ENCODE measurements at places on chromosomes 16 and 17.

DNA sequence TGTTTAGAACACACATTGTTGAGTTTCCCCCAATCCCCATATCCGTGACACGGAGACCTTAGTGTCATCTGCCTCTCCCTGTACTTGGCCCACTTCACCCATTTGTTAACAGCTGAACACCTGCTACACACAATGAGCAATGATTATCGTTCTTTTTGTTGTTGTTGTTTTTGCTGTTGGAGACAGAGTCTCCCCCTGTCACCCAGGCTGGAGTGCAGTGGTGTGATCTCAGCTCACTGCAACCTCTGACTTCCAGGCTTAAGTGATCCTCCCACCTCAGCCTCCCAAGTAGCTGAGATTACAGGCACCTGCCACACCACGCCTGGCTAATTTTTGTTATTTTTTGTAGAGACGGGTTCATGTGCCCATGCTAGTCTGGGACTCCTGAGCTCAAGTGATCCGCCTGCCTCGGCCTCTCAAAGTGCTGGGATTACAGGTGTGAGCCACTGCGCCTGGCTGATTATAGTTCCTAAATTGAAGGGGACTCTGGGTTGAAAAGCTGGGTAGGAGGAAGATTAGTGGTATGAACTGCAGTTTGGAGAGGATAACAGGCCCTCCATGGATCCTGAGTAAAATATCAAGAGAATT is 21.6 kb downstream of the NDE1 start:
- DNase-seq, result no peak

- DNase-seq, result peak; percentile 71
Observed at GRCh38 chr16:69112285-69113129, 7.1 kb downstream of the HAS3 start.

- no peak for DNase-seq
Observed at GRCh38 chr16:8729779-8730334, 55.4 kb downstream of the ABAT start.

GRCh38 chr17:79034931-79035485 is 11.0 kb downstream of the C1QTNF1 start:
- DNase-seq, result no peak

- no peak for DNase-seq
Observed at GRCh38 chr16:88116121-88116520, 164.9 kb downstream of the BANP start.

DNA sequence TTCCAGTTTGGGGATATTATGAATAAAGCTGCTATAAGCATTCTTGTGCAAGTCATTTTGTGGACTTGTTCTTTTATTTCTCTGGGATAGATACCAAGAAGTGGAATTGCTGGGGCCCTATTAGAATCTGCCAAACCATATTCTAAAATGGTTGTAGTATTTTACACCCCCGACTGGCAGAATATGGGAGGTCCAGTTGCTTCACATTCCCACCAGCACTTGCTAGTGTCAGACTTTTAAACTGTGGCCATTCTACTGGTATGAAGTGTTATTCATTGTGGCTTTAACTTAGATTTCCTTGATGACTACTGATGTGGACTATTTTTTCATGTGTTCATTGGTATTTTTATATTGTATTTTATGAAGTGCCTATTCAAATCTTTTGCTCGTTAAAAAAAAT is 18.1 kb upstream of the NUP93 start:
- DNase-seq, result no peak

DNA sequence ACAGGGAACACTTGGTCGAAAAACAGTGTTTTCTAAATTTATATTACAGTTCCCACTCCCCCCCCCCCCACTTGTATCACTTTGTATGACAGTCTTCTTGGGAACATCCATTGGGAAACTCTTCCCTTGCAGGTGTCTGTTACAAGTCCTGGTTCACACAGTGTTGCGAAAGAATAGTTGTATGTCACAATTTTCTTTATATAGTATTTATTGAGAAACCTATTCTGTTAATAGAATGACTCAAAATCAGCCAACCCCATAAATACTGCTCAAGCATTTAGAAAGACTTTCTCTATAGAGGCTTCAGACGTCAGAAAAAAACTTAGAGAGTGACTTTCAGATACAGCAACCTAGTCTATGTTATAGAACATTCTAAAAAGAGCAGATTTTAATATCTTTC is 414.4 kb downstream of the WWOX start:
- DNase-seq, result no peak

DNA sequence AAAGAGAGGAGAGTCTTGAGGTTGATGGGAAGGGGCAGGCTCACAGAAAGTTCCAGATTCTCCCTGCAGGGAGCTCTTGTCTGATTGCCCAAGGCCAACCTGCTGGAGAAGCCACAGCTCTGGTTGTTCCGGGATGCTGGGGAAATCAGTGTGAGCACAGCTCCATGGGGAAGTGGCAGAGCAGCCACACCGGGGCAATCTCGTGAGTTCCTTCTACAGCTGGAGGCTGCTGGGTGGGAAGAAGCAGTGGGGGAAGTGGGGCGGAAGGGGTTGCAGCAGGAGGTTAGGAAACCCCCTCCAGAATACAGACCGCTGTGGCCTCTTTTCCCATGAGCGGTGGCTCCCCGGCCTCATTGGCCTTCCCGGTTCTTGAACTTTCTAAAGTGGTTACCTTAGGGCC is 34.0 kb downstream of the KIAA0513 start:
- DNase-seq, result no peak

- DNase-seq, result peak; percentile 94
Observed at GRCh38 chr17:50027881-50028735, 27.8 kb upstream of the ITGA3 start.

GRCh38 chr17:70891306-70891705 is 722.0 kb downstream of the KCNJ2 start:
- DNase-seq, result no peak

GRCh38 chr17:14922411-14922810 is 342.7 kb downstream of the PMP22 start:
- DNase-seq, result no peak

- DNase-seq, result no peak
Observed at GRCh38 chr16:3259836-3260235, 3.4 kb upstream of the MEFV start.

GRCh38 chr16:50616883-50617645 is 64.0 kb downstream of the SNX20 start:
- DNase-seq, result no peak

DNA sequence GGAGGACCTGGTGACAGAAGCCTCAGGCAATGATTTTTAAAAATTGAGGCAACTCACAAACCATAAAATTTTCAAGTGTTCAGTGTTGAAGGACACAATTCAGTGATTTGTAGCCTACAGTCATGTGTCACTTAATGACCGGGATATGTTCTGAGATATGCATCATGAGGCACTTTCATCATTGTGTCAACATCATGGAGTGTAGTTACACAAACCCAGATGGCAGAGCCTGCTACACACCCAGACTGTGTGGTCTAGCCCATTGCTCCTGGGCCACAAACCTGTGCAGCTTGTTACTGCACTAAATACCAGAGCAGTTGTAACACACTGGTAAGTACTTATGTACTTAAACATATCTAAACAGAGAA is 1.6 kb downstream of the PRSS41 start:
- DNase-seq, result no peak

GRCh38 chr17:41796121-41796895 is 9.8 kb upstream of the JUP start:
- no peak for DNase-seq

DNA sequence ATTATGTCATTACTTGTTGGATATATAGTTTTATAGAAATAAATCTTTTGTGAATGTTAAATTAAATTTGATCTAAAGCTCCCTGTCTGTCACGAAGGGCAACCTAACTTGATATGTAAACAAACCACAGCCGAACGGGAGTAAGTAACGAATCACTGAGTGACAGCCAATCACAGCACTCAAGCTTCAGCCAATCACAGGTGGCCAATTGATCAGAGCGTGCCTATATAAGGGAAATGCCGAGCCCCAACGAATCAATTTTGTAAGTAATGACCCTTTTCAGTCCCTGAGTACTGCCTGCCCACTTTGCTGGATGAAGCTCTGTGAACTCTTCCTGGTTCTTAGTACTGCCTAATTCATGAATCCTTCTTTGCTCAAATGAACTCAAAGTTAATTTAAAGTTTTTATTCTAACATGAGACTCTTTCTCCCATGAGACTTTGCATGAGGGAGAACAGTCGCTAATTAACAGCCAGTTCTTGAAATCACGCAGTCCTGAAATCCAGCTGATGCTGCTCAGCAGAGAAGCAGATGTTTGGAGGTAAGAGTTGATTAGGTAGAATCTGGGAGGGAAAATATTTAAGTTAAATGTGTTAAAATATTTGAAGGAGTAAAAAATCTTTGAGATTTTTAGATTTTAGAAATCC is 302.2 kb downstream of the CNTNAP4 start:
- DNase-seq, result no peak

GRCh38 chr16:75088216-75088615 is 28.4 kb downstream of the LDHD start:
- no peak for DNase-seq

DNA sequence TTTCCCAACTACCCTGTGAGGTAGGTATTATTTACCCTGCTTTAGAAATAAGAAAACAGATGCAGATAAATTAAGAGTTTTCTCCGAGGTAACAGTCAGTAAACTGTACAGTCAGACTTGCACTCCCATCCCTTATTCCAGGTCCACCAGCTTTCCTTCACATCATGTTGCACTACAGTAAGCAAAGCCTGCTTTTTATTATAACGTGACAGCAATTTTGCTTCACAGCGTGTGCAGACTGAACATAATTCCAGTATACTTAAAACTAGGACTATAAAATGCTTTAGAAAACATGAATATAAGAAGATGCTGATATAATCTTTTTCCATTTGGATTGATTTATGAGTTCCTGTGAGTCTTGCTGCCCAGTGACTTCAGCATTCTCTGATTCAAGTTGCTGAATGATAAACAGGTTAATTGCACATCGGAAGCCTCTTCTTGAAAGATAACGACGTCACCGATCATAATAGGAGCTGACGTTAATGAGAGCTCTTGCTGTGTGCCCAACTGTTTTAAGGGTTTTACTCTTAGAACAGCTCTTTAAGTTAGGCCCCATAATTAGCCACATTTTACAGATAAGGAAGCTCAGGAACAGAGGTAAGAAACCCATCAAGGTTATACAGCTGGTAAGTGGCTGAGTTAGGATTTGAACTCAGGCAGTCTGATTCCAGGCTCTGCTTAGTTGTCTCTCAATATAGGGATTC is 1.4 kb downstream of the LIG3 start:
- peak; percentile 28 for DNase-seq
